ENCODE measurements at places on chromosomes 7 and 10. TPM values are rescaled to one million over a fixed set of nuclear protein-coding genes. Genes with fewer than 3 reads are reported as not detected.

The SDK1 gene
- 8.7 TPM for total RNA-seq

The PLPP4 gene
- total RNA-seq: 13.8 TPM

- DNase-seq: peak; percentile 84
Observed at GRCh38 chr7:140646931-140647647, 6.5 kb upstream of the DENND2A start.

DNA sequence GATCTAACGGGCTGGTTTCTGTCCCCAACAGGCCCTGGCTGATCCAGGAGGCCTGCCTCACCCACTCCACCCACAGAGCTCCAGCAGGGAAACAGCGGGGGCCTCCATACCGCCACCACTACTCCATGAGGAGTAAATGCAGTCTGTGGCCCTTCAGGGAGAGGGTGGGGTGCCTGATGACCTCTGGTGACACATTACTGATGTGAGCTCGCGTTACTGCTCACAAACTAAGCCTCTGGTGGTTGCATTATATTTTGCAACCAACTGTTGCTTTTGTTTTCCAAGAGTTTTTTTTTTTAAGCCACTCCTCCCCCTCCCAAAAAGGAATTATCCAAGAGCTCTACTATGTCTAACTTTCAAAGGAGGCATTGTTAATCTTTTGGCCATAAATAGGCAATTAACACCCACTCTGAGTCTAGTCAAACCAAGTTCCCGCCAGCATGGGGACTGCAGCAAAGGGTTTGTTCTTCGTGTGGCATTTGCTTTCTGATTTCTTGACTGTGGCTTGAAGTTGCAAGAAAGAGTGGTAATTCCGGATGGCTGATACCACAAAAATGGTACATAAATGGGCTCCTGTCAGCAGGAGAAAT lies 72.6 kb downstream of the FAM53B start:
- no peak for DNase-seq

- DNase-seq: no peak
Observed at GRCh38 chr10:69007260-69007659, 18.7 kb downstream of the KIFBP start.

DNA sequence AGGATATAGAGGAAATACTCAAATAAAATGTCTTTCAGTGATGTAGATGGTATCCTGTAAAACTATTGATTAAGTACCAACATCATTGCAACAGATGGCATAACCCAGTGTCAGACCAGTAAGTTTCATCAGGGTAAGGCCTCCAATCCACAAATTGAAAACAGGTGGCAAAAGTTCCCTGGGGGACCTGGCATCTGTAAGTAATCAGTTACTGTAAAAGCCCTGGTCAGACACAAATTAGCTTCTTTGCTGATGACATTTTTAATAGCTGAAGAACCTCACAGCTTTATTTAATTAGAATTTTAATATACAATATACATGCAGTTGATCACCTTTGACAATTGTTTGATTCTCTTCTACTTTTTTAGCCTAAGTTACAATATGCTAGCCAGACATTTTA lies 152.5 kb downstream of the PLXDC2 start:
- DNase-seq: no peak

GRCh38 chr7:88200789-88201188 lies 19.0 kb downstream of the SRI start:
- DNase-seq: no peak

DNA sequence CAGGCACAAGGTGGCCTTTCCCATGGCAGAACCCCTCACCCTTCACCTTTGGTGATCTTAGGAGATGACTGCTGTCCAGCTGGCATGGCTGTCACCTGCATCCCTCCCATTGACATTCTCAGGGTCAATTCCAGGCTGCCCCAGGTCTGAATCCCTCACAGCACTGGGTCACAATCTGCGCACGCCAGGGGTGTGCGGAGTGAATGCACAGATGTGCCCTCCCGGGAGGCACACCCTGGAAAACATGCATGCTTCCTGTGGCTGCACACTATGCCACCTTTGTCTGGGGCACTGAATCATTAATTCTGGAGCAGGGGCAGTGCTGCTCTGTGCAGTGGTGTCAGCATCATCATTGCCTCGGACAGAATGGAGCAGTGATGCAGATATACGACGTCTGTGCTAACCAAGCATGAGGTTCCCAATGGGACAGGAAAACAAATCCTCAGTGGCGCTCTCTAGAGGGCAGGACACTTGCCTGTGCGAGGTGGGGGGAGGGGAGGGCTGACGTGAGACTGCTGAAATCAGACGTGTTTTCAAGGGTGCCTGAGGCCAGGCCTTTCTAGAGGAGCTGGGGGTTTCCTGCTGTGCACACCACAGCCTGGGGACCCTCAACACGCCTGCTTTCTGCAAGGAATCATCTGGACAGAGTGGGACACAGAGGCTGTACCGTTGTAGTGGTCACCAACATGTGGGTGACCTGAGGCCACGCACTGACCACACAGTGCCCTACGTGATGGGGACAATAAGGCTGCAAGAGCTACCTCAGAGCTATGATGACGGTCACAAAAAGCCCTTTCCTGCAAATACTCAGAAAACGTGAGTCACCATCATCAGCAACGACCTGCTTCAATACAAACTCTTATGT lies 77.9 kb downstream of the HIPK2 start:
- DNase-seq: no peak

DNA sequence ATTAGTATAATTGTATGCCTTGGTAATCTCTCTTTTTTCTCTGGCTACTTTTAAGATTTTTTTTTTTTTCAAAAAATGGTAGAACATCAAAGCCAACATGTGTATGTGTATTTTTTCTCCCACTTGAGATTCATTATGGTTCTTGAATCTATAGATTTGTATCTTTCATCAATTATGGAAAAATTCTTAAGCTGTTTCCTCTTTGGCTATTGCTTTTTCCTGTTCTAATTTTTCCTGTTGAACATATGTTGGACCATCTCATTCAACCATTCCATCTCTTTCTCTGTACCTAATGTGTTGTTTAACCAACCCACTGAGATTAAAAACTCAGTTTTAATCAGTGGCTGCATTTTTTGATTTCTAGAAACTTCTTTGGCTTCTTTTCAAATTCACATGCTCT lies 107.2 kb downstream of the HECTD2 start:
- no peak for DNase-seq

DNA sequence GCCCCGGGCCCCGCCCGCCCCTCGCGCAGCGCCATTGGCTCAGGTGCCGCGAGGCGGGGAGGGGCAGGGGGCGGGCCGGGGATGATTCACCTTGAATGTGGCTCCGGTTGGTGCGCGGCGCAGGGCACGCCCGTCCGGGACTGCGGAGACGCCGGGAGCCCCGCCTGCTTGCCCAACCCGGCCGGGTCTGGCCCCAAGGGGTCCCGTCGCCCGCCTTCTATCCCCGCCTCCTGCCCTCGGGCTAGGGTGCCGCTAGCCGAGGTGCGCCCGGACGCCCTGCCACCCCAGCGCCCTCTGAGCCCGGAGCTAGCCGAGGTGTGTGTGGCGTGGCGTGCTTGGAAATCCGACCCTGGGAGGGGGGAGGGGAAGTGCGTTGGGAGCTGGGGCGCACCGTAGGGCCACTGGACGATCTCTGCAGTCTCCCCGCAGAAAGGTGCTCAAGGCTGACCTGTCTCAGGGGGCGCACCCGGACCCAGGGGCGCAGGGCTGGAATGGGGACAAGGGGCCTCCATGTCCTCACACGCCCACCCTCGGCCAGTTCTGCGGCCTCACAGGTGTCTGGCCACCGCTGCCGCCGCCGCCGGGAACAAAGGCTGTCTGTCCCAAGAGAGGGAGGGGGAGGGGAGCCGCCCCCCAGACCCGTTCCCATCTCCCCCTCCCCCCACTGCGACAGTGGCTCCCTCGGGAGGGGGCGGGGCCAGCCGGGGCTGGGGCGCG lies 168.9 kb downstream of the NRF1 start:
- peak; percentile 79 for DNase-seq

GRCh38 chr7:111560773-111561653 lies 1.3 kb downstream of the IMMP2L start:
- peak; percentile 45 for DNase-seq

DNA sequence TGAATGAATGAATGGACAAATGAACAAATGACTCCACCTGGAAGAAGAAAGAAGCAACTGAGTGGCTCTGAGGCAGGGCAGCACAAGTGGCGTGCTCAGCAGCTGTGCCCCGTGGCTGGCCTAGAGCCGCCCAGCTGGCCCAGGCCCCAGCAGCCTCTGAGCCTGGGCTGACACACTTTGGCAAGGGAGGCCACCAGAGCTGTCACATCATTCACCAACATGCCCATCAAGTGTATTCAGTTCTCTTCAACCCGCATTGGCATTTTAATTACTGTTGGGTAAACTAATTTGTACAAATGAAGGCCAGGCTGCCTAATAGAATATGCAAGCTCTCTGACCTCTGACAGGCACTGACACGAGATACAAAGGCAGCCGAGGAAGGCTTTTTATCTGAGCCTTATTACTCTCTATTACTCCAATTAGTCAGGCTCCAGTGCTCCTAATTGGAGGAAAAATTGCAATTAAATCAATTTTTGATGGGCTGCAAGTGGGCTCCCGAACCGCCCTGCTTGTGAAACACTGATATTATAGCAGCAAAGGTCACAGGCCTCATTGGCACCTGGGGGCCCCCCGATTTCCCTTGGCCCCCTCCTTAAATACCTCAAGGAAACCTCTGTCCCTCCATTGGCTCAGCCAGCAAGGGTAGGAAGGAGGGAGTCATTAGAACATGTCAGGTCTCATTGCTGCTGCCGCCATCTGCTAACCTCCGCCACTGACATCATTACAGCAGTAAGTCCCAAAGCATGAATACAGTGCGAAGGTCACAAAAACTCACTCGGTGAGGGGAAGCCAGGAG lies 41.9 kb downstream of the DPCD start:
- DNase-seq: no peak

DNA sequence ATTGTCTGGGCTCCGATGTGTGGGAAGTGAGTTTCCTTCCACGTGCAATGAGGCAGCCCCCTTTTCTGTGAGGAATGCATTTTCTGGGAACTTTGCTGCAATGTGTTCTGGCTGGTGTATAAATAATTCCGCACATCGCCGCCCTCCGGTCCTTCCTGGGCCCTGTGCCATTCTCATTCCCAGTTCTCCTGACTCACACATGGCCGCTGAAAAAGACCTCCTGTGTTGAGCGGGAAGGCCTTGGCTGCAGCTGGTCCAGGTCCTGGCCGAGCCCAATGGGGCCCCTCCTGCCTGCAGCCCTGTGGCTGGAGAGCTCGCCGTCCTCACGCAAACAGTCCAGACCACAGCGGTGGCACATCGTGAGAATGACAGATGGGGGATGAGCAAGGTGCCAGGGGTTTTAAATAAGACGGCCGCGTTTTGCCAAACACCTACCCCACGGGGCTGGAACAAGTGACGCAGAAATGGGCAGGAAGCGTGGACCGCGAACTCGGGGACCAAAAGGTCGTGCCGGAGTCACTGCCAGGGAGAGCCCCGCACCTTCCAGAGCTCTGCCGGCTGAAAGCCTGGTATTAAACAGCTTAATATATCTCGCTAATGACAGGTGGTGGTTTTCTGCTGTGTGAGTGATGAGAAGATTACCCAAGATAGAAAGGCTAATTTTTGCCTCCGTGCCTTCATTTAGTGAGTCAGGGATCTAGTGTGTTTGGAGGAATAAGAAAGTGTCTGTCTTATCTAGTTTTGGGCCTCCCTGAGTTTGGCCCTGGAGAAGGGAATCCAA lies 37.0 kb downstream of the FAM20C start:
- DNase-seq: peak; percentile 87

DNA sequence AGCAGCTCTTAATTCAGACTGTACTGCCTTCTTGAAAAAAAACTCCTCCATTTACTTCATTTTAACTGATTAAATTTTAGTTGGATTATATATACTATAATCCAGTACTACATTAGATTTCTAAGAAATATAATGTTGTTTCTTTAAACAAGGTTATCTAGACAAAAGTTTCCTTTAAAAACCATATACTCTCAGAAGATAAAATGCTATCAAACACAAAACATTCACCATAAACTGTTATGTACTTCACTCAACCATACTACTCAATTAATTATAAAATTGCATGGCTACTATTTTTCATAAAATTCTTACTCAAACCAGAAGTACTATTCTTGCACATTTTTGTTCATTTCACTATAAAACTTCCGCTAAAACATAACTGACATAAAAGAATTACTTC lies 12.7 kb downstream of the GPR22 start:
- no peak for DNase-seq

GRCh38 chr7:157703131-157703530 lies 366.3 kb downstream of the DNAJB6 start:
- peak; percentile 33 for DNase-seq

DNA sequence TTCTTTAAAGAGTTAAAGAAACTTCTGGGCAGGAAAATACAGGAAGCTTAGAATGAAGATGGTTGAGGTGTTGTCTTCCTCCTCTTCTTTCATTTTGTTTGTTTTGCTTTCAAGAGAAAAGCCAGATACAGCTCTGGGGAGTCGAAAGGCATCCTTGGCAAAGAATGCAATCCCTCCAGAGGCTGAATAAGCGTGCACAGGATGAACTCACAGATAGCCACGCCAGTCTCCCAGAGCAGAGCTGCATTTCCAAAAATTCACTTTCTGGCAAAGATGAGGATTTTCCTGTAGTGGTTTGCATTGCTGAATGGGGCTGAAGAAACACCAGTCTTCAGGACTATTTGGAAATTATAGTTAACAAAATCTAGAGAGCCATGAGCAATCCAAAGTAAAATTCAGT lies 336.4 kb downstream of the NRG3 start:
- DNase-seq: no peak

DNA sequence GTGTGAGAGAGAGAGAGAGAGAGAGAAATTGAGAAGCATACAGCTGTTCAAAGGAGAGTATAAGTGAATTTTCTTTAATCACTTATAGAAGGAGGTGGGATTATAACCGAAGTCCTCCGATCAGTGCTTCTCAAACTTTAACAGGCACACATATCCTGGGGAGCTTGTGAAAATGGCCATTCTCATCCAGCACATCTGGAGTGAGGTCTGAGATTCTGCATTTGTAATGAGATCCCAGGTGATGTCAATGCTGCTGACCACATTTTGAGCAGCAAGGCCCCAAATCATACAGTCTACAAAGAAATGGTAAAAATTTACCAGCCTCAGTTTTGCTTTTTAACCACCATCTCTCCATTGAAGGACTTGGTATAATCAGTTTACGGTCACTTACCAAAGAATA lies 219.0 kb downstream of the PTEN start:
- no peak for DNase-seq

GRCh38 chr7:47738563-47739166 lies 156.8 kb upstream of the TNS3 start:
- no peak for DNase-seq

DNA sequence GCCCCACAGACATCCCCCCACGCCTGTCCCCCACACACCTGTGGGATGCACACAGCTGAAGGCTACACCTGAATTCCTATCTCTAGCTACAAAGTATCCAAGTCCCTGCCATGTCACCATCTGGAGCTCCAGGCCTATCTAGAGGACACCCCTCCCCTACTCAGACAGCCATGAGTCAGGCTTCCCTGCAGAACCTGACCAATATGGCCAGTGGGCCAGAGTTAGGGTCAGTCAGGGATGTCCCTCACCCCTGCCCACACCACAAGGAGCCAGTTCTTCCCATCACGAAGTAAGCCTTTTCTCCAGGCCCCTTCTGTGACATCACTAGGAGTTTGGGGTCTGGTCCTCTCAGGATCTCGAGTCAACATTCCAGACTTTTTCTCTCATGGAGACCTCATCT lies 10.6 kb upstream of the SLC18A3 start:
- DNase-seq: no peak
